Large intestine (tissue), 12 donors: ENCODE measurements at places on chromosomes 3 and 15. TPM values are rescaled to one million over a fixed set of nuclear protein-coding genes. Genes with fewer than 3 reads are reported as not detected.

GRCh38 chr3:186467969-186468368, 76.2 kb downstream of the CRYGS start:
- H3K4me3 ChIP-seq: no peak overlapping the region
- peak; percentile 12 for DNase-seq
- H3K36me3 ChIP-seq: no peaks in the 10 kb centered on the region
- H3K4me1 ChIP-seq: no peaks in the 10 kb centered on the region
- peaks cover 4% of the 10 kb centered on the region for H3K27me3 ChIP-seq

Gene IP6K1
- polyA plus RNA-seq: 27.1 TPM

Gene C3orf70
- 10.2 TPM for polyA plus RNA-seq

DNA sequence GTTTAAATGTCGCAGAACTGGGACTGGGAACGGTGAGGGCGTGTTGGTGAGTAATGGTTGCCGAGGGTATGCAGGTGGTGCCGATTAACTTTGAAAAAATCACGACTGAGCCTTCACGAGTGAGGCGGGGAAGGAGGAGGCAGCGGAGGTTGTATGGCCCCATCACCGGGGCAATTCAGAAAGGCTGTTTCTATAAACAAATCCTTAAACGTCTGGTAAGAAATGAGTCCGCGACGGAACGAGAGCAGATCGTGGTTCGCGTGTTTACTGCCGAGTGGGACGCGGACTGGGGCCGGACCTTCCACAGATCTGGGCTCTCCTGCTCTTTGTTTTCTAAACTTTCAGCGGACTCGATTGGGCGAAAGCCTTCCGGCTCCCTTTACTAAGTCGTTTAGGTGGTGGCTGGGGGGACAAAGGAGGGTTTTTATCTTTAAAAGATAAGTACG, 2.7 kb downstream of the IGF1R start:
- peak; percentile 71 for DNase-seq
- no peaks in the 10 kb centered on the region for H3K27me3 ChIP-seq
- H3K36me3 ChIP-seq: no peaks in the 10 kb centered on the region
- H3K4me1 ChIP-seq: no peaks in the 10 kb centered on the region

Gene TRH
- polyA plus RNA-seq: 0.16 TPM

Gene TM4SF18
- 6.6 TPM for polyA plus RNA-seq

Gene SLC26A6
- polyA plus RNA-seq: 41.2 TPM

DNA sequence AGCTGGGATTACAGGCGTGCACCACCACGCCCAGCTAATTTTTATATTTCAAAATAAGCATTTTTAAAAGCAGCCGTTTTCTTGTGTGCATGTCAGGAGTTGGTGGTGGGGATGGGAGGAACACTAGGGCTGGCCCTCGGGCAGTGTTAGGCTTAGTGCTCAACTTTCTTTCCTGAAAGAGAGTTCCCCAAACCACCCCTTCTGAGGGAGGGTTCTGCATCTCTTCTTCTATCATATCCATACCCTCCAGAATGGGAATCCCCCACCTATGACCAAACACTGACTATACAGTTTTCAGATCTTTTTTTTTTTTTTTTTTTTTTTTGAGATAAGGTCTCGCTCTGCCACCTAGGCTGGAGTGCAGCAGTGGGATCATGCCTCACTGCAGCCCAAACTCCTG, 12.5 kb downstream of the PFKFB4 start:
- peaks cover 19% of the 10 kb centered on the region for H3K36me3 ChIP-seq
- DNase-seq: no peak
- H3K27ac ChIP-seq: no peak overlapping the region
- no peak overlapping the region for H3K4me3 ChIP-seq
- H3K27me3 ChIP-seq: no peaks in the 10 kb centered on the region

- no peak overlapping the region for H3K27ac ChIP-seq
- no peak for DNase-seq
- H3K4me1 ChIP-seq: no peaks in the 10 kb centered on the region
These were observed 37.3 kb downstream of the UBE3A start for GRCh38 chr15:25401501-25401900.

- no peak overlapping the region for H3K27ac ChIP-seq
- DNase-seq: no peak
- no peaks in the 10 kb centered on the region for H3K27me3 ChIP-seq
- no peak overlapping the region for H3K4me3 ChIP-seq
- H3K4me1 ChIP-seq: no peaks in the 10 kb centered on the region
These were observed 114.1 kb upstream of the LMCD1 start for GRCh38 chr3:8387571-8387970.

- DNase-seq: no peak
- H3K4me1 ChIP-seq: no peaks in the 10 kb centered on the region
- no peaks in the 10 kb centered on the region for H3K27me3 ChIP-seq
- H3K27ac ChIP-seq: no peak overlapping the region
- no peaks in the 10 kb centered on the region for H3K36me3 ChIP-seq
- H3K4me3 ChIP-seq: no peak overlapping the region
These were observed 114.4 kb downstream of the TPRG1 start for GRCh38 chr3:189286188-189286587.

Gene GHRL
- 19.9 TPM for polyA plus RNA-seq

DNA sequence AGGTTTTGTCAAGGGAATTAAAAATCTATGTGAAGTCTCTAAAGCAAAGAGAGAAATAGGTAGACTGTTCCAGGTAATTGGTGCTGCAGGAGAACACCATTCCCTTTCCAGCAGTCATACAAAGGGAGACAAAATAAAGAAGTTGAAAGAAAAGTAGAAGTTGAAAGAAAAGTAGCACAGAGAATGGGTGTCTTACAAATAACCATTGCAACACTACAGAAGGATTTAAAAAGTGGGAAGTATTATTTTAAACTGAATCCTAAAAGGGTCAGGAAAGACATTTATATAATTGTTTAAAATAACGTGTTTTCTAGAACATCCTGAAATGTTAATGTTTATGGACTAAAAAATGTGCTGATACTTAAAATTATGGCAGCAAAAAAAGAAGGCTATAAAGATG, 223.8 kb downstream of the RSRC1 start:
- no peaks in the 10 kb centered on the region for H3K27me3 ChIP-seq
- H3K4me1 ChIP-seq: no peaks in the 10 kb centered on the region
- no peak overlapping the region for H3K27ac ChIP-seq
- DNase-seq: no peak

Gene TLR9
- 0.37 TPM for polyA plus RNA-seq

GRCh38 chr3:59319442-59319841, 269.6 kb upstream of the CFAP20DC start:
- no peak overlapping the region for H3K4me3 ChIP-seq
- H3K27ac ChIP-seq: no peak overlapping the region
- no peaks in the 10 kb centered on the region for H3K27me3 ChIP-seq
- H3K4me1 ChIP-seq: no peaks in the 10 kb centered on the region
- DNase-seq: no peak
- H3K36me3 ChIP-seq: no peaks in the 10 kb centered on the region

Gene GPR160
- polyA plus RNA-seq: 169 TPM

Gene PLCB2
- 11.7 TPM for polyA plus RNA-seq

- no peaks in the 10 kb centered on the region for H3K36me3 ChIP-seq
- H3K4me1 ChIP-seq: no peaks in the 10 kb centered on the region
- DNase-seq: no peak
These were observed 79.5 kb upstream of the KCNMB2 start for GRCh38 chr3:178456621-178457285.

- H3K27me3 ChIP-seq: no peaks in the 10 kb centered on the region
- no peak overlapping the region for H3K4me3 ChIP-seq
- no peaks in the 10 kb centered on the region for H3K4me1 ChIP-seq
These were observed 121.3 kb upstream of the TBL1XR1 start for GRCh38 chr3:177318559-177318958.

DNA sequence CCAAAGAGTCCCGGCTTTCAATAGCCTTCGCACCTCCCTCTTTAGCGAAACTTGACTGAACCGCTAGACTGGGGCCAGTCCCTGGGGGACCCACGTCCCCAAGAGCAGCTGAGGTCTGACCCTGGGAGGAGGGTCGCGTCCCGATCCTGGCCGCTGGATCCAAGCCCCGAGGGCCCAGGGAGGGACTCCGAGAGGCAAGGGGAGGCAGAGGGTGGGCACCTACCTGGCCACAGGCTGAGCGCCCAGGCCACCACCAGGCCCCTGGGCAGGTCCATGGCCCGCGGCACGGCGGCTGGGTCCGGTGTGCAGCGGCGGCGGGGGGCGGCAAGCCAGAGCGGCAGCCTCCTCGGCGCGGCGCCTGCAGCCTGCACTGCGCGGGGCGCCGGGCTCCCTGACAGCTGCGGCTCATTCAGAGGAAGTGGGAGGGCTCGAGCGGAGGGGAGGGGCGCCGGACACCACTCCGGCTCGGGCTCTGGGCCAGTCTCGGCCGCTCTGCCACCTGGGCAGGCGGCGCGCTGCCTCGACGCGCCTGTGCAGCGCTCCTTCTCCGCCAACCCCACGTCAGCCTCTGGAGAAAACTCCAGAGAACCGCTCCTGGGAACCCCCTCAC, at the start of gene ITGA11:
Gene ITGA11 (minus strand): TSS at position 372 of the 610 bp plus-strand sequence. CDS start 97 bp downstream, at position 275.
- DNase-seq: peak; percentile 54
- peaks cover 11% of the 10 kb centered on the region for H3K4me1 ChIP-seq
- H3K27me3 ChIP-seq: peaks cover 47% of the 10 kb centered on the region
- H3K4me3 ChIP-seq: peak within 1 kb of the TSS; percentile 45

DNA sequence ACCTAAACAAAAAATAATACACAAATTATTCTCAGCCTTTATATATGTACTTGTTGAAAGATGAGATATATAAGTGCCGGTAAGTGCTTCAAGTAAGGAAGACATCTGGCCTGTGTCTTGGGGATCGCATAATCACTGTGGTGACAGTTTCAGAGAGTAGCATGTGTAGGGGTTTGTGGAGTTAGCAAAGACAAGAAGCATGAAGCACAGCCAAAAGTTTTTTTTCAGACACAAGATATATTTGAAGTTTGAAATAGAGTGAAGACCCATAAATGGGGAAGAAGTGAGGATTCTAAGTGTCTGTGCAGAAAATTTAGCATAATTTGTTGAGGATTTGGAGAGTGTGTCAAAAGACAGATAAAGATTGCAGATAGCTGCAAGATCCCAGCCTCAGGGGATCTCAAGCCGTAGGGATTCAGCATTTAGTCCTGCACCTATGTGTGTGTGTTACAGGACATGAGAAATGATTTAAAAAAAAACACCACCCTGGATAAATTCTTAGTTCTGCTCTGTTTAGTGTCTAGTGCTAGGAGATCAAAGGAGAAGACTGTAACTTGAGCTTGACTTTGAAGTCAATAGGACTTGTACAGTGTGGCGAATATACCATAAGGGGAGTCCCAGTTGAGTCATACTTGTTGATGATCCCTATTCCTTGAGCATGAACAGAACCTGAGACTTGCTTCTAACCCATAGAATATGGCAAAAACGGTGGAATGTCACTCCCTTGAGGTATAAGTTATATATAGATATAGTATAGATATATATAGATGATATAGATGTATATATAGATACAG, 123.9 kb upstream of the GRM7 start:
- H3K27me3 ChIP-seq: no peaks in the 10 kb centered on the region
- H3K4me1 ChIP-seq: no peaks in the 10 kb centered on the region
- H3K27ac ChIP-seq: no peak overlapping the region
- H3K4me3 ChIP-seq: no peak overlapping the region
- H3K36me3 ChIP-seq: no peaks in the 10 kb centered on the region
- DNase-seq: no peak

DNA sequence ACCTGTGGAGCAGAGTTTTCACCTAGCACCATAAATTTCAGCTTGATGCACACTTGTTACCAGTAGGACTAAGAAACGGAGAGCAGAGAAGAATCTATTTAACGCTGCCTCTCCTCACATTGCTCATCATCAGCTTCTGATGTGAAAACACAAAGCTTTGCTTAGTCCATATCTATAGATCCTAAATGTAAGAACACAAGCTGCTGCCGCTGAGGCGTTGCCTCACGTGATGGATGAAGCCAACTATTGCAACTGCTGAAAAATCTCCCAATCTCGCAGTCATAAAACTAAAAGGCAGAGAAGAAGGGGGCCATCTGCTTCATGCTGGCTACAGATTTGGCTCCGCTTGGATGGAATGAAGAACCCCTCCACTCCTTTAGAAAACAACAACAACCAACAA, 42.7 kb downstream of the CADPS start:
- no peaks in the 10 kb centered on the region for H3K4me1 ChIP-seq
- no peak for DNase-seq
- H3K4me3 ChIP-seq: no peak overlapping the region
- no peak overlapping the region for H3K27ac ChIP-seq
- H3K36me3 ChIP-seq: no peaks in the 10 kb centered on the region
- no peaks in the 10 kb centered on the region for H3K27me3 ChIP-seq

GRCh38 chr3:44988073-44988472, 12.0 kb downstream of the EXOSC7 start:
- no peak for DNase-seq
- peaks cover under 1% of the 10 kb centered on the region for H3K4me1 ChIP-seq
- H3K27ac ChIP-seq: no peak overlapping the region
- no peaks in the 10 kb centered on the region for H3K27me3 ChIP-seq
- H3K36me3 ChIP-seq: peaks cover 37% of the 10 kb centered on the region

Gene SLC30A4
- polyA plus RNA-seq: 3.7 TPM

GRCh38 chr15:25053000-25053815, 98.4 kb downstream of the SNRPN start:
- DNase-seq: no peak
- H3K4me1 ChIP-seq: no peaks in the 10 kb centered on the region
- peaks cover 86% of the 10 kb centered on the region for H3K36me3 ChIP-seq
- no peak overlapping the region for H3K4me3 ChIP-seq

DNA sequence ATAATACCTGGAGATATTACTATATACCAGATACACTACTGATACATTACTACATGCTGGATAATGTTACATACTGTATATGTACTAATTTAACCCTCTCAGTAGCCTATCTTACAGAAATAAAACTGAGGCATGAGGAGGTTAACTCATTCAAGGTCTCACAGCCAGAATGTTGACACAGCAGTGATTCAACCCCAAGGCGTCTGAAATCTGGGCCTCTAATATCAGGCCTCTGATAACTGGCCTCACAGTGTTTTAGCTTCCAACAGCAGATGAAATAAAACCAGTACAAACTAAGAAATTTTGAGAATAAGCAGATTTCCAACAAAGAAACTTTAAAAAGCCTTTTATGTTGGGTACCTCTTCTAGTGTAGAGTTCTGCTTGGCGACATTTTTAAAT, 23.4 kb downstream of the DZIP1L start:
- no peaks in the 10 kb centered on the region for H3K27me3 ChIP-seq
- H3K4me3 ChIP-seq: no peak overlapping the region
- DNase-seq: no peak
- H3K4me1 ChIP-seq: no peaks in the 10 kb centered on the region

Gene ACY1
- 269 TPM for polyA plus RNA-seq

- H3K27ac ChIP-seq: no peak overlapping the region
- H3K4me1 ChIP-seq: peaks cover 4% of the 10 kb centered on the region
- peaks cover 4% of the 10 kb centered on the region for H3K27me3 ChIP-seq
- no peak overlapping the region for H3K4me3 ChIP-seq
- DNase-seq: no peak
- H3K36me3 ChIP-seq: no peaks in the 10 kb centered on the region
These were observed 15.1 kb downstream of the LINGO1 start for GRCh38 chr15:77617476-77618230.
